ENCODE measurements at places on chromosomes 1 and 21.

- no peak for DNase-seq
Observed at GRCh38 chr1:239717097-239717917, 330.9 kb downstream of the CHRM3 start.

DNA sequence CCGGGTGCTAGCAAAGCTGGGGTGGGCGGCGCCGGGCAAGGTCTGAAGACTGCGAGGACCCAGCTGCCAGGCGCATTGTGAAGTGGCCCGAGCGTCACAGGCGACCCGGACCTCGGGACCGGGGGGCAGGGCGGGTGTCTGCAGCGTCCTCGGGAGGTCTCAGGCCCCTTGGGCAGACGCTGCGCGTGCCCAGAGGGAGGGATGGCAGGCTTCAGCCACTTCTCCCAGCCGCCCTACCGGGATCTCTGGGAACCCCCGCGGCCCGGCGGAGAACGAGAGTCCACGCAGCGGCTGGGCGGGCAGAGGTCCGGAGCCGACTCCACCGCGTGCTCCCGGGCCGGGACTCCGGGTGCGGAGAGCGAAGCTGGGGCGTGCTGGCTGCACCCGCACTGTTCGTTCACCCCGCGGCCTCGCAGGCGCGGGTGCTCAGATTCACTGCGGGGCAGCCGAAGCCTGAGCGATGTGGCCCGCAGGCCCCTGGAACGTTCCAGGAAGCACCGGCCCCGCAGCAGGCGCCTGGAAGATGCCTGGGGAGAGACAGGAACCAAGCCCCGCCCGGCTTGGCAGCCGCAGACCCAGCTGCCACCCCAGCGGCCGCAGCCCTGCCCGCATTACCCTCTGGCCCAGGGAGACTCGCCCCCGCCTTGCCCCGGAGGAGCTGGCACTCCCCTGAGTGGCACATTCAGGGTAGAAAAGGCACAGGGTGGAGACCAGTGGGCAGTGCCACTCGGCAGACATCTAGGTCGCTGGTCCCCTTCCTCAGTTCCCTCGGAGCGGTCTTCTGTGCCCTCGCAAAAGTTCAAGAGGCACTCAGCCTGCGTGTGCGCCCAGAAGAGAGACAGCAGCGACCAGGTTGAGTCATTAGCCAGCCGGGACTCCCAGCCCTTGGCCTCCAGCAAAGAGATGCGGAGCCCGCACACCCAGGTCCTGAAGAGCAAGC lies at the start of gene CCDC185:
Gene CCDC185 (plus strand): TSS at position 141 of the 940 bp plus-strand sequence. CDS start 61 bp downstream, at position 202.
- DNase-seq: no peak

GRCh38 chr21:38228115-38228514 lies 28.7 kb upstream of the KCNJ15 start:
- DNase-seq: no peak

DNA sequence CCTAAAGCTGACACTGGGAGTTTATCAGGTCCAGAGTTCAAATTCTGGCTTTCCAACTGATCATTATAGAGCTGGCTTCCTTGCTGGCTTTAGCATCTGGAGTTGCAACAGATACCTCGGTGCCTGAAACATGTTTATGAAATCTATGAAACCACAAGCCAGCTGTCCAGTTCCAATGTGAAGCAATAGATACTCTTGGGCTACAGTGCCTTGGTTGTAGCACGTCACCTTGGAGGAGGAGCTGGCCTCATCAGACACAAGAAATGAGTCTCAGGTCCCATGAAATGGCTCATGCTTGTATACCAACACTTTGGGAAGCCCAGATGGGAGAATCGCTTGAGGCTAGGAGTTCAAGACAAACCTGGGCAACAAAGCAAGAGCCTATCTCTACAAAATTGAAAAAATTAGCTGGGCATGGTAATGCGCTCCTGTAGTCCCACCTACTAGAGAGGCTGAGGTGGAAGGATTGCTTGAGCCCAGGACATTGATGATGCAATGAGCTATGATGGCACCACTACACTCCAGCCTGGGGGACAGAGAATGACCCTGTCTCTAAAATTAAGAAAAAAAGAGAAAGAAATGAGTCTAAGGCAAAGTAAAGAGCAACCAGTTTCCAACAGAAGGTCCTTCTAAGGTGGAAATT lies 132.5 kb upstream of the ZNF648 start:
- DNase-seq: no peak

DNA sequence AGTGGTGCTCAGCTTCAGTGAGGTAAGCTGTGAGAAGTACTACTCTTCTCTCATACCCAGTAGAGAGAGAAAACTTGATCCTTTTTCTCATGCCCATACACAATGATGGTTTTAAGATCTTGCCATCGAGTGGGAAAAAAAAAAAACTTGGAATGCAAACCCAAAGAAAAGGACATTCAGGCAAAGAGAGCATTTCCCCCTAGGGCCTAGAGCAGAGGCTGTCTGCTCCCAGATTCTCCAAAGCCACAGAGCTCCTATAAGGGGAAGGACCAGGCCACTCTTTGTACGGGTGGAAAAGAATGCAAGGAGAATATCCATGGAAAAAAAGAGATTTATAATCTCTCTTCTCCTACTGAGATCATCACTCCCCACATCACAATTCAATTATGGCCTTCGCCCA lies 34.9 kb downstream of the MROH9 start:
- no peak for DNase-seq
